Thoracic aorta (tissue), 2 donors: ENCODE measurements at places on chromosomes 13 and 19.

DNA sequence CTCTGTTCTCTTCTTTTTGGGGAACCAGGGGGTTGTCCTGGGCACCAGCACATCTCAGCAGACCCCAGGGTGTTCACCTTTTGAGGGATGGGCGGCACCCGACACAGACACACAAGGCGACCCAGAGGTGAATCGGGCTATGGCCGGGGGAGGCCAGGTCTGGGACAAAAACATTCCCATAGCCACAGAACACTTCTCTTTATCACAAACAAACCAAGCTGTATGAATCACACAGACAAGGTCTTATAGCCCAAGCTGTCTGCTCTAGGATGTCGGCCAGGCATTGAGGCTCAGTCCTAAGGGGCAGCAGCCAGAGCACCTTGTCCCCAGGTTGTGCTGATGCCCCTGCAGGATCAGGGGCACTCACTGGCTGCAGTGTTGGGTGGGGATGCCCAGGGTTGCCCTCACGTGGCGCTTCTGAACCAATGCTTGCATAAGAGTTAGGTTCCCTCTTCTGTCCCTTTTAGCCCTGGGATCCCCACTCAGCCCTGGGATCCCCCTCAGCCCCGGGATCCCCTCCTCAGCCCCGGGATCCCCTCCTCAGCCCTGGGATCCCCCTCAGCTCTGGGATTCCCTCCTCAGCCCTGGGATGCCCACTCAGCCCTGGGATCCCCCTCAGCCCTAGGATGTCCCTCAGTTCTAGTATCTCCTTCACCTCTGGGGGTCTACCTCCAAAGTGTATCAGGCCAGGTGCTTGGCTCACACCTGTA, 26.9 kb downstream of the MAU2 start:
- no peak for DNase-seq

DNA sequence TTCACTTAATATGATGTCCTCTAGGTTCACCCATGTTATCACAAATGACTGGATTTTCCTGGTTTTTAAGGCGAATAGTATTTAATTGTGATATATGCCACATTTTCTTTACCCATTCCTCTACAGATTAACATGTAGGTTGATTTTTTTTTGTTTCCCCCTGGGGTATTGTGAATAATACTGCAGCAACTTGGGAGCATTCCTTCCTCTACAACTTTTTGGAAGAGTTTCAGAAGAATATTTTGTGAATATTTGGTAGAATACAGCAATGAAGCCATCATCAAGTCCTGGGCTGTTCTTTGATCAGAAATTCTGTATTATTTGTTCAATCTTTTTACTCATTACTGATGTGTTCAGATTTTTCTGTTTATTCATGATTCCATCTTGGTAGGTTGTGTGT, 5.6 kb upstream of the ZNF331 start:
- no peak for DNase-seq

DNA sequence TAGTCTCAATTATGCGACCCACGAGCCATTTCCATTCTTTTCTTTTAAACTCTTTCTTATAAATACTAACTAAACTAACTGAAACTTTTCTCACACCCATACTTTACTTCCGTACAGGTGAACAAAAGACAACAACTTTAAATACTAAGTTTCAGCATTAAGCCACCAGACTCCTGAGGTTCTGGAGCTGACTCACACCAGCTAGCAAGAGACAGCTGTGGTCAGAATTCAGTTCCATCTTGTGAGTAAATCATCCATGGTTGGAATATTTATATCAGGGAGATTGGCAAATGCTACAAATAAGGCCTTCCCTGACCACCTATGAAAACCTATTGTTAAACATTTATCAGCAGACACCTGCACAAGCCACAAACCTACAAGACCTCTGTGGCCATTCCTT, 897.0 kb downstream of the EFNB2 start:
- no peak for DNase-seq

- no peak for DNase-seq
These were observed 155.8 kb upstream of the FNDC3A start for GRCh38 chr13:48819899-48820298.

DNA sequence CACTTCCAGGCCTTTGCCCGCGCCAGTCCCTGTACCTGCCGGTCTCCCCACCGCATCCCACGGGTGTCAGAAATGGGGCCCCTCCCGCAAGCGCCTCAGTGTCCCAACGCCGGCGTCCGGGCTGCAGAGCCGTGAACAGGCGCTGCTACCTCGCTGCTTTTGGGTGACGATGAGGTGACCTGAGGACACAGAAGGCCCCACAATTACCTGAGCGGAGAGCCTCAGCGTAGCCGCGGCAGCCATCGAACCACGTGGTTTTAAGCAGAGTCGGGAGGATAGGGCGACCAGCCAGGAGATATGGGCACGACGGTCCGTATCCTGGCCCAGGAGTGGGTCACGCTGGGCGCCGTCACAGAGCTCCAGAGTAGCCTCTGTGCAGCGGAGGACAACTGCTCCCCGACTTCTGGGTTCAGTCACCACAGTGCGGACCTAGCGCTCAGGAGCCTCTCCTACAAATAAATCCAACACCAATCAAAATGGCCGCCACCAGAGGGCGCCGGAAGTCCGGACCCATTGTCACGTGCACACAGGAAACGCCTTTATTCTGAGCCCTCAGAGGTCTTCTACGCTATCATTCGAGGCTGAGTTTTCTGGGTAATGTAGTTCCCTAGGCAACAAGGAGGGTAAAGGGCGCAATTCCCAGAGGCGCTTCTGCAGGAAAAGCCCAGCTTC, at the start of gene ZNF814:
Gene ZNF814, minus strand, starts transcription at position 478 of the 672 bp plus-strand sequence. Its CDS starts 235 bp downstream, at position 243.
- DNase-seq = peak; percentile 3
